ENCODE measurements at places on chromosomes 12 and 14. TPM values are rescaled to one million over a fixed set of nuclear protein-coding genes. Genes with fewer than 3 reads are reported as not detected.

PRR13 gene
- polyA plus RNA-seq: 689 TPM

SSTR1 gene
- not detected for polyA plus RNA-seq

DDN gene
- not detected for polyA plus RNA-seq

FGF6 gene
- not detected for polyA plus RNA-seq

PLXNC1 gene
- 6.6 TPM for polyA plus RNA-seq

NPFF gene
- not detected for polyA plus RNA-seq

All from IgD-negative memory B cell (primary cell).